ENCODE measurements at places on chromosomes 5 and 9.

DNA sequence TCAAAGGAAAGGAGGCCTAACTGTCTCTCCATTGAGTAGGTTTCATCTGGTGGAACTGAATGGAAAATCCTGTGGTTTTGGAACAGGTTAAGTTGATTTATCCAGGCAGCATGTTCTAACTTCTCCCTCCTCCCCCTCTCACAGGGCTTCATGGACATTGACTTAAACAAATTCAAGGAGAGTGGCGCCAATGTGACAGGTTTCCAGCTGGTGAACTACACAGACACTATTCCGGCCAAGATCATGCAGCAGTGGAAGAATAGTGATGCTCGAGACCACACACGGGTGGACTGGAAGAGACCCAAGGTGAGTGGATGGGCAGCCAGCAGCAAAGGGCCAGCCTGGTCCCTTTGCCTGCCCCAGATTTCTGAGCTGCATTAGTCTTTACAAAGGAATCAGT lies 183.9 kb downstream of the GRIA1 start:
- DNase-seq, result no peak

- no peak for DNase-seq
These were observed 64.7 kb downstream of the GABBR2 start for GRCh38 chr9:98644011-98644410.

GRCh38 chr9:97394881-97395280 lies 17.0 kb upstream of the TDRD7 start:
- DNase-seq, result no peak

- no peak for DNase-seq
These were observed 3.0 kb upstream of the HRCT1 start for GRCh38 chr9:35903049-35903448.

GRCh38 chr9:28207657-28208056 lies 634.4 kb upstream of the C9orf72 start:
- no peak for DNase-seq

GRCh38 chr9:134488331-134489280 lies 153.0 kb upstream of the COL5A1 start:
- DNase-seq, result no peak

DNA sequence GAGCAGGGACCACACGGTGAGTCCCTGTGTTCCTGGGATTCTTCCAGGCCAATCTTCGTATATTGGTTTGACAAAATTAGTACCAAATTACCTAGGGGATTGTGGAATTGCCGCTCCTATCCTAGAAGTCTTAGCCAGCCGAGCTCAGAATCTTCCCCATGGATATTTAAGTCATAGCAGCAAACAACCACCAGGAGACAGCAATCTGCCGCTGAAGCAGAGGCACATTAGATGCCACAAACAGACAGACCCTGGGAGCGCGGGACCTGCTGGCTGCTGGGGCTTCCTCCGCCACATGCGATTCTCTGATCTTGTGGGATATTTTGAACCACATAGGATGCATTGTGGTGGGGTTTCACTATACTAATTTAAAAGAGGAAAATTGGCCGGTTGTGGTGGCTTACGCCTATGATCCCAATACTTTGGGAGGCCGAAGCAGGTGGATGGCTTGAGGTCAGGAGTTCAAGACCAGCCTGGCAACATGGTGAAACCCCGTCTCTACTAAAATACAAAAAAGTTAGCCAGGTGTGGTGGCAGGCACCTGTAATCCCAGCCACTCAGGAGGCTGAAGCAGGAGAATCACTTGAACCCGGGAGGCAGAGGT lies 31.7 kb upstream of the ZBTB43 start:
- DNase-seq, result no peak

GRCh38 chr9:35749515-35750255 lies 598 bp downstream of the RGP1 start:
- DNase-seq, result no peak

DNA sequence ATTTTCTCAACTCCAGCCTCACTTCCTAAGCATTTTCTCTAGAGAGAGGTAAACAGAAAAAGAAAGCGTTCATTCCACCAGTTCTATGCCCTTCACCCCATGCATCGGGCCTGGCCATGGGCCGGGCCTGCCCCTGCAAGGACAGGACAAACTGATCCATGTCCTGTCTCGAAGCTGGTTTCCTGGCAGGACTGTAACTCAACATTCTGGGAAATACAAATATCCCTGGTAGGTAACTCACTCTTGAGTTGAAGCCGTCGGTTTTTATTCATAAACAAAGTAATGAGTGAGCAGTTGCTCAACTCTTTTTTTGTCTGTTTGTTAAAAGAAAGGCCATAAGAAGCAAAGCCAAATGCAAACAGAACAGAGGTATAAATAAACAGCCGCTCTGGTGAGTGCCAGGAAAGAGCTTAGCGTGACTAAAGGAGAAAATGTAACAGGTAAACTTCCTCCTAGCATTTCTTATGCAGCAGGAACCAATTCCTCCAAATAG lies 64.4 kb upstream of the DNAH5 start:
- DNase-seq, result no peak

- DNase-seq, result no peak
These were observed 70.9 kb downstream of the SPRY4 start for GRCh38 chr5:142253938-142254337.

GRCh38 chr5:140215276-140215675 lies 40.3 kb downstream of the CYSTM1 start:
- DNase-seq, result no peak

DNA sequence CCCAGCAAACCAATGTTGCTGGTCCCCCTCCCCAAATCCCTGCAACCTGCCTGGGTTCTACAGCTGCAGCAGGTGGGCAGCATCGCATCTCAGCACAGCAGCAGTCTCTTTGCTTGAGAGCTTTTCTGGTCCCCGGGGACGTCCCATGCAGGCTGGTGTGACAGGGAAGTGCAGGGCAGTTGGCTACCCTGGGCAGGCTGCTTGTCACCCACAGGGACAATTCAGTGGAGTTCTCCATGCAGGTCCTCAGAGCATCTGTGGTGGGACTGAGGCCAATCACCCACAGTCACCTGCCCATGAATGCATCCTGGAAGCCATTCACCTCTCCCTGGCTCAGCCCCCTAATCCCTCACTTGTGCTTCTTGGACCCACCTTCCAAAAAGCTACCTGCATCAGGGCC lies 43.9 kb upstream of the SEMA4D start:
- DNase-seq, result no peak

DNA sequence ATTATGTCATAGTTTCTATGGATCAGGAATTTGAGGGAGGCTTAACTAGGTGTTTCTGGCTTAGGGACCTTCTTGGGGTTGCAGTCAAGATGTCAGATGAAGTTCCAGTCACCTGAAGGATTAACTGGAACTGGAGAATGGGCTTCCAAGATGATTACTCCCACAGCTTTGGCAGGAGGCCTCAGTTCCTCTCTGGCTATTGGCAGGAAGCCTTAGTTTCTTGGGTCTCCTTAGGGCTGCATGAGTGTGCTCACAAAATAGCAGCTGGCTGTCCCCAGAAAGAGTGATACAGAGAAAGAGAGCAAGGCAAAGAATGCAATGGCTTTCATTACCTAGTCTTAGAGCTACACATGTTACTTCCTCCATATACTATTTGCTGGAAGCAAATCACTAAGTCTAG lies 138.1 kb upstream of the TLE4 start:
- no peak for DNase-seq

GRCh38 chr9:125284855-125285254 lies 23.2 kb downstream of the GAPVD1 start:
- DNase-seq, result no peak

DNA sequence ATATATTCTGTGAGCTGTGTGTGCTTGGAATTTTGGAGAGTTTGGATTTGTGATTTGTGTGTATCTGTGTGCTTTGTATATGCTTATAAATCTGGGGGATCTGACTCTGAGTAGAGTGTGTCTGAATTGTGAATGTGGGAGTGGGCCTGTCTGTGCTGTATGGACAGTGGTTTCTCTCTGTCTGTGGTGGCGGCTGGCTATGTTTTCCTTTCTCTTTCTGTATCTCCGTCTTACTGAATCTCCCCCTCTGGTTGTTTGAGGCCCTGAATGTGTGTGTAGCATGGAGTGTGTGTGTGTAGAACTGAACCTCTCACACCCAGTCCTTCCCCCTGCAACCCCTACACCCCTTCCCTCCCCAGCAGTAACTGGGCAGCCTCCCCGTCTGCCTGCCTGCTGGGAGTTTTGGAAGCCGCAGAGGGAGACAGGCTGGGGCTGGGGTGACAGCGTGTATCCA lies 4.7 kb downstream of the CXXC5 start:
- no peak for DNase-seq

- DNase-seq, result no peak
These were observed 627.1 kb upstream of the WWC1 start for GRCh38 chr5:167664222-167664804.

- DNase-seq, result no peak
These were observed 195.8 kb downstream of the EFNA5 start for GRCh38 chr5:107474716-107475489.

- DNase-seq, result no peak
These were observed 35.4 kb upstream of the GNPDA1 start for GRCh38 chr5:142048272-142048671.

DNA sequence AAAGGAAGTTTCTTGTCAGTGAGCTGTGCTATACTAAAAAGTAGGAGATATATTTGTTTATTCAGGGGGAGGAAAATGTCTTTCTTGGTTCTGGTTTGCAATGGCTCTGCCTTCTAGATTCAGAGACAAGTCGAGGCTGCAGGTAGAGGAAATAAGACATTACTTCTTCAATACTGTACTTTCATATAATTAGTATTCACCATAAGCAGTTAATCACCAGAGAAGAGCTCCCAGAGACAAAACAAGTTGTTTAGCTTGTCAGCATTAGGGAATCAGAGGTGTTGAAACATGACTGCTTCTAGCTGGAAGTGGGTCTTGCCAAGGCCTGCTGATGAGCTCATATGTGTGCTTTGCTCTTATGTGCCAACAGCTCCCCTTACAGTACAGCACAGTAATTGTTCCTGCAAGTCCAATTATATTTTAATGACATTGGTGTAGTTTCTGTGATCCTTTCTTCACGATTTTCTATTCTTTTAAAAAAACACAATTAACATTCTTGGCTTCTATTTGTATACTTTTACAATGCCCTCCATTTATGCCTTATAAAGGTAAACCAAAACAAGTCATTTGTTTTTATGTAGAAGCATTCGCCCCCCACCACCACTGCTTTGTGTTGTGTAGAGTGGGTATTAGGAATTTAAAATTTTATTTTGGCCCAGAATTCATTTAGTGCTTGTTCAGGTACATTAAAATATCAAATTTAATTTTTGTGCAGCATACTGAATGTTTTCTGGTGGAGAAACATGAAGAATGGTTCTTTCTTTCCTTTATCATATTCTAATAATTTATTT lies 112.2 kb downstream of the RPS23 start:
- DNase-seq, result no peak

- no peak for DNase-seq
These were observed 149.6 kb upstream of the DMRT1 start for GRCh38 chr9:691825-692400.

GRCh38 chr9:96317335-96317980 lies 15.5 kb upstream of the HSD17B3 start:
- peak; percentile 39 for DNase-seq

DNA sequence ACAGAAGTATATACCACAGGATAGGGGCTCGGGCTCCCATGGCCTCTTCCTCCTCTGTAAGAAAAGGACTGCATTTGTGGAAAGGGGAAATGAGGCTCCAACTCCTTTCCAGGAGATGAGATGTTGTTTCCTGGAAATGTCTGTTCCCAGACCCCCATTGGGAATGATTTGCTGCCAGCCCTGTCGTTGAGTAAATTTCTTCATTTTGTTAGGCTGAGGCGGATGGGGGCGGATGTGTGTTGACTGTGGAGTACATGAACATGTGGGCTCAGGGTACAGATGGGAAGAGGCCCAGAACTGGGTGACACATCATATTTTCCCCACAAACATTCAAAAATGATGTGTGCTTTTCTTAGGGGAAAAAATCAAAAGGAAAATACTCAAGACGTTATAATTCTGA lies 28.8 kb upstream of the TNFAIP8 start:
- peak; percentile 39 for DNase-seq

DNA sequence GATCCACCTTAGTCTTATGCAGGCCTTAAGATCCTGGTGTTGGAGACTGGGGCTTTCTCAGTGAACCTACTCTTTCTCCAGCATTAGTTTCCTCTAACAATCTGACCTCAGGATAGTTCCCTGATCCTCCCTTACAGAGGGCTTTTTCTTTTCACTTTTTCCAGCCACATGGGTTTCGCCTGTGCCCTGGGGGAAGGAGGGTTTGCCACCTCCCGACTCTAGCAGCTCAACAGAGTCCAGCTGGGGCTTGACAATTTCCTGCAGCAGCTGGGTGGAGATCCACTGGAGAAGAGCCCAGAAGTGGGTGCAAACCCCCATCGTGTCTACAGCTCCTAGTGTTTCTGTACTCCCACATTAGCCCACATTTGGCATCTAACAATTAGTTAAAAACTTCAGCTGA lies 7.6 kb upstream of the TMEM252 start:
- no peak for DNase-seq

- DNase-seq, result no peak
These were observed 44.2 kb downstream of the SARDH start for GRCh38 chr9:133693703-133694529.

DNA sequence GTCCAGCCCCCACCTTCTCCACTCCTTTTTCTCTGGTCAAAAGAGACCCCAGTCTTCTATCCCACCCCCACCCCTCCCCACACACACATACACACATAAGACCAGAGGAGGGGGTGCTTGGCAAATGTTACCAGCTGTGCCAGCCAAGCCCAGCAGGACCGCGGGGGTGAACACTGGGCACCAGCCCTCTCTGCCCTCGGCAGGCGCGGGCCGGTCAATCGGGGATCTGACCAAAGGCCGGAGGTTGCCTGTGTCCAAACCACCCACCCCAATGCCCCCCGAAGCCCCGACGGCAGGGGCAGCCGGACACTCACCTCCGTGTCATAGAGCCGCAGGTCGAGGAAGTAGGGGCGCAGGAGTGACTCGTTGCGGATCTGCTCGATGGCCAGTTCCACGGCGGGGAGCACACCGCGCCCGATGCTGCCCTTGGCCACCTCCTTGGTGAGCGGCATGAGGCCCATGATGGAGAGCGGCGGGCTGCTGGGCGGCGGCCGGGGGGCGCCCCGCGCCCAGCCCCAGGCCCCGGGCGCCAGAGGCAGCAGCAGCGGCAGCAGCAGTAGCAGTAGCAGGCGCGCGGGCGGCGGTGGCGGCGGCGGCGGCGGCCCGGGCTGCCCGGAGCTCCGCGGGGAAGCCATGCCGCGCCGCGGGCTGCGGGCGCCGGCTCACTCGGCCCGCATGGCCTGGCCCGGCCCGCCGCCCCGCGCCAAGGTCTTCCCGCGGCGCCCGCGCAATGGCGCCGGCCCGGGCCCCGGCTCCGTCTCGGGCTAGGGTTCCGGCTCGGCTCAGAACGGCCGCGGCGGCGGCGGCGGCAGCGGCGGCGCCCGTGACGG lies 417 bp downstream of the GABBR2 start:
- DNase-seq, result no peak

DNA sequence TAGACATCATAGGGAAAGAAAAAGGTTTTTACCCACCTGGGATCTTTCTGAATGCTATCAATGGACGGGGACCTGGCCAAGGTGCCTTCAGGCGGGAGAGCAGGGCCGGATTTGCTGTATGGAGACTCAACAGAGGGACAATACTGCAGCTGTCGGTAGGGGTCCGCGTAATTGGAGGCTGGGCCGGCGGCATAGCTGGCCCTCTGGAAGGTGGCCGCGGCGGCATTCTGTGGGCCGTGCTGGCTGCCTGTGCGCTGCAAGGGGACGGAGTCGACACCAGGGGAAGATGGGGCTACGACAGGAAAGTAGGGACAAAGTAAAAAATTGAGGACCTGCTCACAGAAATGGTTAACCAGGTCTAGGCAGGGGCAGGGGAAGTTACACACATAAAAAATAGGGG lies 557.9 kb downstream of the CTNND2 start:
- no peak for DNase-seq

GRCh38 chr9:73371801-73372200 lies 220.1 kb downstream of the ANXA1 start:
- DNase-seq, result no peak

All from stimulated activated CD4-positive, alpha-beta T cell treated with anti-CD3 and anti-CD28 coated beads, Interleukin-1b, Interleukin-23, amount 100 ng/mL, for 4 hours (primary cell).